ENCODE measurements at places on chromosomes 7 and 10.

DNA sequence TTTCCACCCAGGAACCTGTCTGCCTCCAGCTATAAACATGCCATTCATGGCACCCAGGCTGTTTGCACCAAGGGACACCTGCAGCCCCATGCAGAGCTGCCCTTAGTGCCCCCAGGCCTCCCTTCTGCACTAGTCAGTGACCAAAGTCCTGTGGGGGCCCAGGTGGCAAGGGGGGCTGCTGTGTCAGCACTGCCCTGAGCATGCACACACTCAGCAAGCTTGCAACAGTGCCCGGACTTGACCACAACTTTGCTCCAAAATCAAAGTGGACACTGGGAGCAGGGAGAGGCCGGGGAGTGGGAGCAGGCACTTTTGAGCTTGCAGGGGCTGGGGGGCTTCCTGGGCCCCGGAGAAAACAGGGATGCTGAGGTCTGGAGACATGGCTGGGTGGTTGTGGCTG, 192.9 kb upstream of the MBL2 start:
- DNase-seq: no peak

- no peak for DNase-seq
These were observed 628.0 kb downstream of the CALN1 start for GRCh38 chr7:71784180-71784579.

GRCh38 chr10:35027567-35027966, 62.6 kb downstream of the CUL2 start:
- no peak for DNase-seq

- DNase-seq: no peak
These were observed 90.0 kb downstream of the SLIT1 start for GRCh38 chr10:97095701-97096260.

GRCh38 chr7:44290252-44290620, 35.2 kb downstream of the CAMK2B start:
- DNase-seq: no peak

DNA sequence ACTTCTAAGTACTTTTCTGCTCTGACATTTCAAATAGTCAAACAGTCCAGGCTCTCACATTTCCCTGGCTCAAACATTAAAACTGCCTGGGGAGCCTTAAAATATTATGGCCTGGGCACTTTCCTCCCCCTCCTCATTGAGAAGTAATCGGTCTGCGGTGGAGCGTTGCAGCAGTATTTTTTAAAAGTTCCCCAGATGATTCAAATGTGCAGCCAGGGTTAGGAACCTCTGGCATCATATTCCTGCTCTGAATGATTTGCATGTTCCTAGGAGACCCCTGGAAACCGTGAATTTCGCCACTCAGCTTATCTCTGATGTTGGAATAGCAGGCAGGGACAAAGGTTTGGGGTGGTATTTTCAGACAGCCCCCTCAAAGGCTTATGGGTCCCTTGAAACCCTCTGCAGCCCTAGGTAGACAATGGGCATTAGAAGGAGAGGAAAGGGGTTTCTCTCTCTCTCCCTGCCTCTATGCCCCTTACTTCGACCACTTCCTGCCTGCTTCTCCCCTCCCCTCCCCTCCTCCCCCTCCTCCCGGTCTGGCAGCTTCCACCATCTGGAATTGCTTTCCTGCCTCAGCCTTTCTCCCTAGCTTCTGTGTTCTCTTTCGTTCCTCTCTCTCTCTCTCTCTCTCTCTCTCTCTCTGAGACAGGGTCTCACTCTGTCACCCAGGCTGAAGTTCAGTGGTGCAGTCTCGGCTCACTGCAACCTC, 622.2 kb downstream of the GALNT17 start:
- DNase-seq: no peak

GRCh38 chr7:157297185-157297584, 39.6 kb upstream of the DNAJB6 start:
- DNase-seq: no peak

Data from right forelimb (tissue), 1 donor.